Hematopoietic multipotent progenitor cell (in vitro differentiated cells): ENCODE measurements at places on chromosomes 6 and 20.

DNA sequence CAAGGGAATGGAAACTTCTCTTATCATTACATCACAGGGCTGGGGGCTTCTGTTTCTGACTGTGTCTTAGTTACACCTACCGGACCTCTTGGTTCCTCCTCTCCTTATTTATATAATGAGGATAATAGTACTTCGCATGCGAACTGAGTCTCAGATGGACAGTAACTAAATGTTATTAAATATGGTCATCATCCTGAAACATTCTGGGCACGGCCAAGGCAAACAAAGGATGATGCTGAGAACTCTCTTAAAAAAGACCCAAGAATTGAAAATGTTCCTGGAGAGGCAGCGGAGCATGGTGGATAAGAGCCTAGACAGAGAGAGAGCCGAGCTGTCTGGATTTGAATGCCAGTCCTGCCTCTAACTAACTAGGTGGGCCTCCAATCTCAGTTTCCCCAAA is 119.8 kb upstream of the SASH1 start:
- DNase-seq: no peak

DNA sequence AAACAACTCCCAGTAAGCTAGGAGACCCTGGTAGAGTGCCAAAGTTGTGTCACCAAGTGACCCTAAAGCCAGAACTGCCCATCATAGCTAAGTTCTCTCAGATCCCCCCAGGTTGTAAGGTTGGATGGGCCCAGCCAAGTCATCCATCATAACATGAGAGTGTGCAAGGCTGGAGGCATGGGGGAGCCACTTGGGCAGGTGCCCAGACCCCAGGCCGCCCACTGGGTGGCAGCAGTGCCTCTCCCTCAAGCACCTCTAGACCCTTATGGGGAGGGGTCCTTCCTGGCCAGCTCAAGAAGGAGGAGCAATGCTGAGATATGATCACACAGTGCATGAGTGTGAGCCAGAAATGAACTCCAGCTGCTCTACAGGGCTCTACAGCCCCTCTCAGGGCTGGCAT is 154.5 kb downstream of the MYLK4 start:
- DNase-seq: peak; percentile 39

GRCh38 chr6:46684771-46685170 is 2.9 kb upstream of the TDRD6 start:
- DNase-seq: no peak

- DNase-seq: no peak
Observed at GRCh38 chr6:82744286-82745015, 321.2 kb downstream of the UBE3D start.

- no peak for DNase-seq
Observed at GRCh38 chr20:21173485-21173884, 47.6 kb downstream of the KIZ start.

DNA sequence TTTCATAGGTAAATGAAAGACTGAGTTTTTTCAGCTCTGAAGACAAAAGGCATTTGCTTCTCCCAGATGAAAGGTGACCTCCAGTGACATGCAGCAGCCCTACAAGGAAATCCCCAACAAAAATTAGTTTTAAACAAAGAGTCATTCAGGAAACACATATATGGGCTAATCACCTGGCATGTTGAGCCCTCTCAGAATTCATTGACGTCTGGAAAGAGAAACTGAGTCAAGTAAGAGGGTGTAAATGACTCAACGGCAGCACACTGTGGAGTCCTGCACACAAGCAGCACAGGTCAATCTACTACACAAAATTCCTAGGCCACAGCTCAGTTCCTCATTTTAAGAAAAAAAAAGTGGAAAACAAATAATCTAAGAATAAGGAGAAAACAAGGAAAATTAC is 592.3 kb downstream of the EPHA7 start:
- DNase-seq: no peak

DNA sequence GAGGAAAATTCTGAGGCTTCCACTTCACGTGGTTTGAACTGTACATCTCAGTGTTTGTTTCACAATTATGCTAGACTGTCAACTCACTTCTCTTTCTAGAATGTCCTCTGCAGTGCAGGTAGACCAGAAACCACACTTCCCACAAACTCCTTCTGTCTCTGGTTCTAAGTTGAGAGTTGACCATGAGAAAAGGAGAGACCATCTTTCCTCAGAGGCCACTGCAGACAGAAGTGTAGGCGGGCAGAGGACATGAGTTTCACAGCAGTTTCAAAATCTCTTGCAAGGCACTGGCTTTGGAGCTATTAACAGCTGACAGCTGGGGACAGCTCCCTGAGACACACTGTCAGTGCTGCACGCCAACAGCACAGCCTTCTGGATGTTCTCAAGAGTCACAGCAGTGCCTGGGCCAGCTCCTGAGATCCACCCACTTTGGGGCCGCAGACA is 55.4 kb upstream of the MOXD1 start:
- no peak for DNase-seq

DNA sequence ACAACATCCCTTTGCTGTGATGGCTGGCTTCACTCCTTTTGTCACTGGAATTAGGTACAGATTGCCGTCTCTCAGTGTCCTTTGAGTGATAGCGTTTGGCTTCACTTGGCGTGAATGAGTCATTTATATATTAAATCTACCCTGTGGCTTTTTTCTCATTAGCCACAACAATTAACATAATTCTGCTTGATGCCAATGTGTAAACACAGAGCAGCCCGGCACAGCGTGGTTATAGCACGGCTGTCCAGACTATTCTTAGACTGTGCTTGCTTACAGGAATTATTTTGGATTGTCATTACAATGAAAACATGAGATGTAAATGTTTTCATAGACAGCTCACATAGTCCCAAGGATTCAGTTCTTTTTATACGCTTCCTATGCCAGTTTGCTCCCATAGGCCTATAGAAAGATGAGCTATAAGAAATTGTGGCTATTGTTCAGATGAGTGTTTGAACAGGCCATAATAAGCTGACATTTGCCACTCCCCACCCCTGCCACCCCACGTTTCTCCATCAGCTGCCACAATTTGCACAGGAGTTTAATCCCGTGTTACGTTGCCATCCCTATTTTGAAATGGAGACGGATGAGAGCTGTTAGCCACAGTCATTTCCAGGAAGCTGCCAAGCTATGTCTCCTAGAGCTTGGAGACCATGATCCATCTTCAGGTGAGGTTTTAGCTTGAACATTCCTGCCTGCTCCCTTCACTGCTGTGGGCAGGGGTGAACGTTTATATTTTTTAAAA is 65.9 kb downstream of the PPP1R14C start:
- no peak for DNase-seq

DNA sequence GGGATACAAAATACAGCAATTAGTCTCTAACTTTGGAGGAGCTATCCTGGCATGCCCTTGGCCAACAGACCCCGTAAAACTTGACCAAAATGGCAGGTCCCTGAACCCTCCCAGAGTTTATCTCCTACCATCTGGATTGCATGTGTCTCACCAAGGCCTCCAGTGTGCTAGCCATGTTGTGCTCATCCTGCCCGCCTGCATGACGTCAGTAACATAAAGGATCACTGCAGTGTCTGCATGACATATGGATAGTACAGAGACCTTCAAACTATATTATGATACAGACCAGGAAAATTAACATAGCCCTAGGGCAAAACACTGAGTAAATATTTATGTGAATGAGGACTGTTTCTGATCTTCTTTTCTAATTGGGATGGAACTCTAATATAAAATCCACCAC is 25.3 kb downstream of the CPXM1 start:
- DNase-seq: no peak

- DNase-seq: no peak
Observed at GRCh38 chr20:34862724-34863123, 9.9 kb downstream of the GGT7 start.

DNA sequence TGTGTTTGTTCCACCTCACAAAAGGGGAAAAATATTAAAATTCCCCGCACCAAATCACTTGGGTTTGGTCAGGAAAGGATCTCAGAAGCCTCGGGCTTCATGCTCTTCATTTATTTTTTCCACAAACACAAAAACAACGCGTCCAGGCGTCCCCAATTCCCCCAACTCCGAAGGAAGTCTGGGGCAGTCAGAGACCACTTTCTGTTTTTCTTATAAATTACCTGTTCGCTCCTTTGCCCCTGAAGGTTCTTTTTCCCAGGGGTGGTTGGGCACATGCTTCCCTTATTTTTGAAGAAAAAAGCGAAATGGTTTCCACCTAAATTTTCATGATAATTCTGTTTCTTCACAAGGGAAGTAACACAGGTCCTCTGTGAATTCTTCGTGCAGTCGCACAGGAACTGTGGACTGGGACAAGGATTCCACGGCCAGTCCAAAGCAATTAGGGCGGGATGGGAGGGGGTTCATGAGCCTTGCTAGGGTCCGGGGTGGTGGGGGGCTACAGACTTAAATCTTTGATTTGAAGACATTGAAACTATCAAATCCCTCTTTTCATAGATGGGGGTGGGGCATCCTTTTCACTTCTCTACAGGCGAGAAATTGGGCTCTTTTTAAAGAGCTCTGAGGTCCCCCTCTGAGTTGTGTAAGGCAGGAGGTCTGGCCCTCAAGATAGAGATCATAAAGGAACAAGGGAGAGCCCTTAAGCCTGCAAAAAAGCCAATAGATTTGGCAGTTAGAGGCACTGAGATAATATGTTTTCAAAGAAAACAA is 30.5 kb upstream of the HFE start:
- no peak for DNase-seq

DNA sequence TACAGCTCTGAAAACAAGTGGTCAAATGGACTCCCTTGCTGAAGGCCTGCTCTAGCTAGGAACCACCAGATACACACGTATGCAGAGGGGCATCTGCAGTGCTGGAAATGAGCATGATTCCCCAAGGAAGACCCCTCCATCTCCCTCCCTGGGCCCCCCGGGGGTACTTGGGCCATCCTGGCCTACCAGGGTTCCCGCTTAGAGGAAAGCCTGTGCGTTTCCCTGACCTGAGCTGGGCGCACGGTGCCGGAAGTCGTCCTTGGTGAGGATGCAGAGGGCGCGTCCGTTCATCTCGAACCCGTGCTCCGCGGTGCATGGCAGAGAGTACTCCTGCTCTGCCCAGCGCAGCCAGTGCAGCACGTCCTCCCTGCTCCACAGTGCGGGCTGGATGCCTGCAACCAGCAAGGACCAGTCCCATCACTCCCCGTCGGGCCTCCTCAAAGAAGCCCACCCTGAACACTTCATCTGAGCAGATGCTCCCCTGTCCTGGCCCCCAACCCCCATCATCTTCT is 11.8 kb downstream of the ETV7 start:
- no peak for DNase-seq

DNA sequence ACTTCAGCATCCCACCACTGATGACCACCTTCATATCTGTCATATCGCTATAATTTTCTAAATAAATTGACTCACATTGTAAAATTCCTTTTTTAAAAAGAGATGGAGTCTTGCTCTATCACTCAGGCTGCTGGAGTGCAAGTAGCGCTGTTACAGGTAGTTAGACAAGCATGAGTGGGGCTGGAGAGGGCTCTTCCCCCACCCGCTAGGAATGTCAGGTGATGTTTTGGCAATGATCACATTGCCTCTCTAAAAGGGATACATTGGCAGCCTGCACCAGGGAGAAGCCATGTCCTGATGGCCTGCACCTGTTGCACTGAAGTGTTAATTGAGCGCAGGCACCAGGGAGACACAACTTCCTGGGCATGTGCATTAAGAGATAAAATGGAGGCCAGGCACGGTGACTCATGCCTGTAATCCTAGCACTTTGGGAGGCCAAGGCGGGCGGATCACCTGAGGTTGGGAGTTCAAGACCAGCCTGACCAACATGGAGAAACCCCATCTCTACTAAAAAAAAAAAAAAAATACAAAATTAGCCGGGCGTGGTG is 16.9 kb upstream of the SLC22A16 start:
- DNase-seq: no peak

GRCh38 chr6:148779142-148779562 is 32.3 kb downstream of the UST start:
- DNase-seq: no peak

DNA sequence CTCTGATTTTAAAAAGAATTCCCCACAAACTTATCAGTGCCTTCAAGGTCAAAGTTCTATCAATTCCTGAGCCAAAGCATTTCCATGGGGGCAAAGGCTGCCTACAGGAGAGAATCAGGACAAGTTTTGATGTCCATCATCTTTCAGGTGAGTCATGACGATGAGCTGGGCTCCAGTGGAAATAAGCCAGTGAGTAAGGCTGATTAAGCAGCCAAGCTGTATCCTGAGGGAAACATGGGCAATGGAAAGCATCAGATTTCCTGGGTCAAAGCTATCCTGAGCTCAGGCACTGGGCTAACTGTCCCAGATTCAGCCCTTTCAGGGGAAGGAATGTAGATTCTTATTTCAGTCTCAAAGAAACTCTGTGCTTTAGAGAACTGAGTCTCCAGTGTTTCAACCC is 377.4 kb downstream of the CD109 start:
- no peak for DNase-seq

DNA sequence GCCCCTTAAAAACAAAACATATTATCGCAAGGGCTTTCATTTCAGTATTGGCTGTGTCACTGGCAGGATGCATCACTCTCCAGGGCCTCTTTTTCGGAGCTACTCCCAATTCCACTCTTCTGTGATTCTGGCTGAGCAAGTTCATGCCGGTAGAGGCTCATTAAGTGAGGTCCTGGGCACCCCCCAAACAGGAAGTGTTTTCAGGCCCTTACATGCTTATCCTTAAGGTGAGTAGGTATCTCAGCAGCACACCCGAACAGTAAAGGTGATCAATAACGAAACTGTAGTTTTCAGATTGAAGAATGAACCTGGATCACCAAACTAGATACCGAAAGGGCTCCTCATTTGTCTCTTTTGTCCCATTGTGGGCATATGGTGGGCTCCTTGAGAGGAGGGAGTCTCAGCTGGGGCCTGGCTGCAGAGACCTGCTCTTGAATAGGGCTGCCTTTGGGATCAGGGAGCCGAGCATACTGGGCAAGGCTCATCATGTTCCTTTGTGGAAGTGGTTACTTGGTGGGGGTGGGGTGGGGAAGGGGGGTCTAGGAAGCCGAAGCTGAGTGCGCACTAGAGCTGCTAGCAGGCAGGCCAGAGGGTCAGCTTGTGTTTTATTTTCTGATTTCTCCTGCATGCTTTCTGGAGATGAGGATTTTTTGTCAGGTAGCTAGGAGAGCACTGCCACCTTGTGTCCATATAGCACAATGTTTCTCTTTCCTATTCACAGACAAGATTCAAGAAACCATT is 65.2 kb downstream of the CDS2 start:
- peak; percentile 60 for DNase-seq

DNA sequence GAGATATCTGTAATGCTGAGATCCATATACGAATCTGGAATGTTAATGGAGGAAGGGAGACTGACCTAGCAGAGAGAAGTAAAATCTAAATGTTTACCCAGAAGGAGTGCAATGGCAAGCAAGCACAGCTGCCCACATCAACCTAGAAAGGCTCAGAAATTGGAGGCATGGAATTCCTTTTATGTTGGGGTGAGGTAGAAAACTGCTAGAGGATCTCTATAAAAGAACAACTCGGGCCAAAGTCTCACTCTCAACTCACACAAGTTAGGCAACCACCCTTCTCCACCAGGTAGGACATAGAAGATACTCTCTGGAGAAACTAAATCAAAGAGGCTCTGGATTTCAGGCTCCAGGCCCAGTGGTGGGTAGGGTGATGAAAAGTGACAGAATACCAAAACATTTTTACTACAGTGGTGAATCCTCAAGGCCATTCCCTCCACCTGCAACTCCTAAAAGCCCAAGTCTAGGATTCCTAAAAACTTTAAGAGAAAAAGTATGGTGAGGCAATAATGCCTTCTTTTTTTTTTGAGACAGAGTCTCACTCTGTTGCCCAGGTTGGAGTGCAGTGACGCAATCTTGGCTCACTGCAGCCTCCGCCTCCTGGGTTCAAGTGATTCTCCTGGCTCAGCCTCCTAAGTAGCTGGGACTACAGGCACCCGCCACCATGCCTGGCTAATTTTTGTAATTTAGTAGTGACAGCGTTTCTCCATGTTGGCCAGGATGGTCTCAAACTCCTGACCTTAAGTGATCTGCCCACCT is 9.5 kb upstream of the ADGRG6 start:
- DNase-seq: no peak

- DNase-seq: no peak
Observed at GRCh38 chr6:56745081-56745480, 102.4 kb upstream of the DST start.
